ENCODE measurements at places on chromosomes 7 and 10.

- no peak for DNase-seq
Observed at GRCh38 chr10:91552274-91553095, 80.4 kb downstream of the PPP1R3C start.

- no peak for DNase-seq
Observed at GRCh38 chr10:15436696-15437095, 65.6 kb upstream of the FAM171A1 start.

DNA sequence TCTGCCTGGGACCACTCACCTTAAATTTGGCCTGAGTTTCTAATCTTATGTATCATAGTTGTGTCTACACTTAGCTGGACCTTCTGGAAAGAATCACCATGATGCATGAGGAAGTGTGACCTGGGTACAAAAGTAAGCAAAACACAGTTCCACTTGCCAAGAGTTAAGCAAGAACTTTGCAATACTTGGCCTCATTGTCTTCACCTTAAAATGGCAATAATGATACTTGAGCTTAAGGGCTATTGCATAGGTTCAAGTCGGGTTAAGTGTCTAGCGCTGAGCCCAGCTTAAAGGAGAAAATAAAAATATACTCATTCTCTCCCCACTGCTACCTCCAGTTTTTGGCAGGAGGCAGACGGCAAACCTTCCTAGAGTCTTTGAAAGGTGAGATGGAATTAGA lies 133.9 kb upstream of the BMPER start:
- DNase-seq: no peak

GRCh38 chr7:9600974-9601373 lies 1167.6 kb downstream of the NXPH1 start:
- no peak for DNase-seq

DNA sequence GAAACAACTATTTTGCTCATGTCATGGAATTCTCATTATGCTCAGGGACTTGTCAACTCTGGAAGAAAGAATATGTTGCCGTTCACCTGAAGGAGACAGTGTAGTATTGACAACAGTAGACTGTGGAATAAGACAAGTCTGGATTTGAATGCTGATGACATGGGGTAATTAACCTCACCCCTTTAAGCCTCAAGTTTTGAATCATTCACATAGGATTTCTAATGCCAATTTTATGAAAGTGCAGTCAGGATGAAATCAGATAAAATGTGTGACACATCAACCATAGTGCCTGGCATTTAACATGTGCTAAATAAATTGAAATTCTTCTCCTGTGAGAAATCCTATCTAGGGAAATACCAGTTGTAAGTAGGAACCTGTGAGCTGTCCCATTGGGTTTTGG lies 305.8 kb downstream of the KIF20B start:
- no peak for DNase-seq

DNA sequence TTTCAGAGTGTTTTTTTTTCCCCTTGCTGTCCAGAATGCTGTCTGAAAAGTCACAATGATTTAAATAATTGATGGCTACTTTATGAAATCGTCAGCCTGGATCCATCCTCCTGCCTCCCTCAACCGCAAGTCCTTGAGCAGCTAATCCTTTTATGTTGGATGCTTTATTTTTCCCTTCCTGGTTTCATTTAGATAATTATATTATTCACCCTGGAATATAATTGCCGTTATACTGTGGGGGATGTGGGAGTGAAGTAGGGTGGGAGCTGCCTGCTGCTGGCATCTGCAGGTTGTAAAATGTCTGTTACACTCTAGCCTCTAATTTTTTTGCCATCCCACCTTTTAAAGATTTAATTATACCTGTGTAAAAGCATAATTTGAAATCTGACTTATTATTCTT lies 290.5 kb upstream of the LRGUK start:
- no peak for DNase-seq

GRCh38 chr7:100148225-100148558 lies 526 bp upstream of the LAMTOR4 start:
- no peak for DNase-seq

DNA sequence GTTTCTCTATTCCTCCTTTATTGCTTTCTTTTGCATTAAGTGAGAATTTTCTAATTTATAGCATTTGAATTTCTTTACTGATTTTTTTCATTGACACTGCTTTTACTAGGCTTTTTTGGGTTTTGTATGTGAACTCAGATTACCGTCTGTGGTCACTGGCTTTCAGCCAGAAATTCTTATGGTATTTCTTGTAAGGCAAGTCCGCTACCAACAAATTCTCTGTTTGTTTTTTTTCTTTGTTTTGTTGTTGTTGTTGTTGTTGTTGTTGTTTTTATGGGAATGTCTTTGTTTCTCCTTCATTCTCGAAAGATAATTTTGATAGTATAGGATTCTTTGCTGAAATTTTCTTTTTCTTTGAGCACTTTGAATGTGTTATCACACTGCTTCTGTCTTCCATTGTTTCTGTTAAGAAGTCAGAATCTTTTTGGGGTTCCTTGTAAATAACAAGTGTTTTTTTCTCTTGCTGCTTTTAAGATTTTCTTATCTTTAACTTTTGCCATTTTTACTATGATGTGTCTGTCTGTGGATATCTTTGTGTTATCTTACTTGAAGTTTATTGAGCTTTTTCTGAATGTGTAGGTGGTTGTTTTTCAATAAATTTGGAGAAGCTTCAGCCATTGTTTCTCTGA lies 7.2 kb downstream of the NET1 start:
- DNase-seq: no peak

- no peak for DNase-seq
Observed at GRCh38 chr10:3858051-3858845, 73.2 kb upstream of the KLF6 start.

- peak; percentile 81 for DNase-seq
Observed at GRCh38 chr10:3136763-3137611, 35.6 kb downstream of the PITRM1 start.

GRCh38 chr10:129968853-129969183 lies 4.7 kb upstream of the EBF3 start:
- DNase-seq: peak; percentile 76

GRCh38 chr7:28423918-28424514 lies 11.7 kb downstream of the CREB5 start:
- no peak for DNase-seq
